ENCODE measurements at places on chromosomes 1 and 21.

GRCh38 chr1:100219883-100220282 is 29.8 kb downstream of the DBT start:
- DNase-seq: no peak

DNA sequence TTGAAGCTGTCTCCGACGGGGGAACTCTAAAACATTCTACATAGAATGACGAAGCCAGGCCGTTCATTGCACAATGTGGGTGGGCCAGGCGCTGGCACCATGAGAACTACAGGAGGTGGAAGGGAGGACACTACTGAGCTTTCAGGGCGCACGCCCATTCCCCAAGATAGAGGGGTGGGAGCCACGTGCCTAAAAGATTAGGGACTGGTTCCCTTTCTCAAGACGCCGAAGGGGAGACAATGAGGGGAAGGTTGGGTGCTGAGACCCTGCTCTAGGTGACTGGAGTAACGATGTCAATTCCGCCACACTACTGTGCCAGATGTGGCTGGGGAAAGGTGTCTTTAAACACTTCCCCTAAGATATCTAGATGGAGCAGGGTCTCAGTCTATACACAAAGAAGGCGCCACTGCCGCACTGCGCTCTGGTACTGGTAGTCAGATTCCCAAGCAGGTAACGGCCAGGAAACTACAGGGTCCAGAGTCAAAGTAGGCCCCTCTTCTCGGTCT is 782 bp downstream of the CSDE1 start:
- peak; percentile 11 for DNase-seq

DNA sequence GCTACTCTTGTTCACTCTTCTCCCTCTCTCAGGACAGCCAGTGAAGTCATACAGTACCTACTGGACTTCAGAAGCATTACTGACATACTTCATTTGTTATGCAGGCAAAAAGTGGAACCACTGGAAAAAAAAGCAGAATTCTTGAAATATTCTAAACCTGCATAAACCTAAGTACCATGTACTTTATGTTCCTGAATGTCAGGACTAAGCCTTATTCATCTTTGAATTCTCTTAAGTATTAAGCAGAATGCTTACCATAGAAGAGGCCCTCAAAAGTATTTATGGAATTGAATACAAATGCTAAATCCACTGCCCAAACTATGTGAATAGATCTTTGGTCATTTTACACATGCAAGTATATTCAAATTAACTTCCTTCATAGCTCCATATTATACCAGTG is 7.8 kb downstream of the PSMB2 start:
- DNase-seq: no peak

DNA sequence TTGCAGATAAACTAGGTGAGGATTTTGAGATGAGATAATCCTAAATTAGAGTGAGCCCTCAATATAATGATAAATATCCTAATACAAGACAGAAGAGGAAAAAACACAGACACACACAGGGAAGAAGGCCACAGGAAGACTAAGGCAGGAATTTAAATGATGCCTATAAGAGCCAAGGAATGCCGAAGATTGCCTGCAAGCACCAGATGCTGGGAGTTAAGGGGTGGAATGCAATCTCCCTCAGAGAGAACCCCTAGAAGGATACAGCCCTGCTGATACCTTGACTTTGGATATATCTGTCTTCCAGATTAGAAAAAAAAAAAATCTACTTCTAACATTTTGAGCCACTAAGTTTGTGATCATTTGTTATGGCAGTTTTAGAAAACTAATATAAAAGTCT is 299.7 kb upstream of the PRMT6 start:
- no peak for DNase-seq

DNA sequence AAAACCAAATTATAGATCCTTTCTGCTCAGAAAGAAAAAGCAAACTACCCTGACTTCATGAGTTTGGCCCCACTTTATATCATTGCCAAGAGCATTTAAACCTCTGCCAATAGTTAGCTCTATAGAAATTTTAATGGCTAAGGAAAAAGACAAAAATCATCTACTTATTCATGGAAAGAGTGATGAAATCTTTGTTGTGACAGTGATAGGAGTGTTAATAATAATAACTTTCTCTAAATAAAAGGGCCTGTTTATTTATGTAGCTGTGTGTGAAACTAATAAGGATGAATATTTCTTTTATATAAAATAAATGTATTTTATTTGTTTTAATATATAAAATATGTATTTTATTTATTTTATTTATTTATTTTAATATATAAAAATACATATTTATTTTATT is 6.4 kb downstream of the CHODL start:
- no peak for DNase-seq

DNA sequence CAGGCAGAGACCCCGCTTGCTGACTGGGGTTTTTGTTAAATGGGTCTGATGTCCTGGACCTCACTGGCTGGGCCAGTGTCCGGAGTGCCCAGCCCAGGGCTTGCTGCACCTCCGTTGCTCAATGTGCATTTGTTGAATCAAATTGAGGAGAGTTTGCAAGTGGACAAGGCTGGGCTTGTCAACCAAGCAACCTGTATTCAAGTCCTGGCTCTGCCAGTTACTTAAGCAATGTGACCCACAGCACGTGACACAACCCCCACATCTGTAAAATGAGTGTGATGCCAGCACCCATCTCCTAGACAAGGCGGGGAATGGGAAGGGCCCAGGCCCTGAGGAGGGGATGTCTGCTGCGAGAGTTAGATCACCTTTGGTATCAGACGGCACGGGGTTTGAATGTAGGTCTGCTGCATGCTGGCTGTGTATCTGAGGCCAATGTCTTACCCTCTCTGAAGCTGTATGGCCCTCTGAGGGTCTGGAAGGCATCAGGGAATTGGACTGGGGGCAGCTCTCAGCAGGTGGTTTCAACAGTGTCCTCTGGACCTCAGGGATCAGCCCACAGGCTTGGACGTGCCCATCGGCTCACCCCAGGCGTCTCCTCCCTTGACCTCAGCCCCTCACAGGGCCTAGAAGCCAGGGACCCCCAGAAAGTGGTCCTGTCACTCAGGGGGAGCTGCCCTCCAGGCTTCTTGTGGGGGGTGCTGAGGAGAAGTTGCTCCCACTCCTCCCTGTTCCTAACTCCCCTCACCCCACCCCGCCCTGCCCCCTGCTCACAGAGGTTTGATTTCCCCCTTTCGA is 51.0 kb upstream of the RUNX3 start:
- no peak for DNase-seq

GRCh38 chr1:244112041-244112440 is 61.0 kb downstream of the ZBTB18 start:
- DNase-seq: no peak

- DNase-seq: no peak
Observed at GRCh38 chr1:87902830-87903229, 574.1 kb downstream of the LMO4 start.

- peak; percentile 7 for DNase-seq
Observed at GRCh38 chr1:92736395-92736794, 48.5 kb downstream of the EVI5 start.

DNA sequence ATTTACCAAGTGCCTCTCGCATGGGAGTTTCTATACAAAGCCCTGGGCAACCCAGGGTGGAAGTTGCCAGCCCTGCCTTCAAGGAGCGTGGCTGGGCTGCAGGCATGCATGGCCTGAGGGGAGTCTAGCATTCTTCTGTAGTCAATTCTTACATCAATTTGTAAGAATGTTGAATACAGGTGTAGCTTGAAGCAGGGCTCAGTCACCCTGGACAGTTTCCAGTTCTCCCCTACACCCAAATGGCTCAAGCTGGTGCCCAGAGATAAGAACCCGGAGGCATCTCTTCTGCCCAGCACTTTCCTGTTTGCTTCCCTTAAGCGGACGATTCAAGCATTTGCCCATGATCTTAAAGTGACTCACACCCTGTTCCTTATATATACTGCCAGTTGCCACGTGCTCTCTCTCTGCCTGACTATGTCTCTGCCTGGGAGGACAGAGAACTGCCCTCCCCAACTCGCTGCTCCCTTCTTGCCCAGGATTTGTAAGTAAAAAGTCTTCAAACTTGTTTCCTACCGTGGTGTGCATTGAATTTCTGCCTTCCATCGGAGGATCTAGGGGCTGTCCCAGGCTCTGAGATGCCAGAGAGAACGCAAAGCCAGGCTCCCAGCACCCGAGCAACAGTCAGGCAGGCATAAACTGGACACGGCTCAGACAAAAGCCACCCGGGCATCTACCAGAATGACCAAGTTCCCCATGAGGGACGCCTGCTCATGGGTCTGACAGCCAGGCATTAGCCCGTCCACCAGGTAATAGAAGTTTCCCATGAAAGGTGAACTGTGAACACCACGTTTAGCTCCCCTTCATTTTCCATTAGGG is 50.9 kb upstream of the AJAP1 start:
- DNase-seq: peak; percentile 19

- no peak for DNase-seq
Observed at GRCh38 chr1:192763243-192763642, 45.6 kb upstream of the RGS2 start.

- no peak for DNase-seq
Observed at GRCh38 chr1:25430967-25431881, 527 bp downstream of the MACO1 start.

DNA sequence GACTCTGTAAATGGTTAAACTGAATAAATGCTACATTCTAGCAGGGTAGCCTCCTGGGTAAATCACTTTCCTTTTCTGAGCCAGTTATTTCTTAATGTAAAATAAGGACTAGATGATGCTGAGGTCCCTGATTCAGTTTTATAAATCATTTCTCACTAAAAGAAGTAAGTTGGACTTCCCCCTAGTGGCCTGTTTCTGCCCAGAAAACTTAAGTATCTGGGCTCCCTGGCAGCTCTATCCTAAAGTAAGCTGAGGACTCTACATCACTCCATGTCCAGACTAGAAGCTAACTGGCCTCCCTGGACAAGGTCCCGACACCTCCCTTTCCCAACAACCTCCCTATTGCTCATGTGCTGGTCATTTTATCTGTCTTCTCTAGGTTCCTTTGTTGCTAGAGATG is 3.0 kb downstream of the GPN2 start:
- DNase-seq: peak; percentile 24

DNA sequence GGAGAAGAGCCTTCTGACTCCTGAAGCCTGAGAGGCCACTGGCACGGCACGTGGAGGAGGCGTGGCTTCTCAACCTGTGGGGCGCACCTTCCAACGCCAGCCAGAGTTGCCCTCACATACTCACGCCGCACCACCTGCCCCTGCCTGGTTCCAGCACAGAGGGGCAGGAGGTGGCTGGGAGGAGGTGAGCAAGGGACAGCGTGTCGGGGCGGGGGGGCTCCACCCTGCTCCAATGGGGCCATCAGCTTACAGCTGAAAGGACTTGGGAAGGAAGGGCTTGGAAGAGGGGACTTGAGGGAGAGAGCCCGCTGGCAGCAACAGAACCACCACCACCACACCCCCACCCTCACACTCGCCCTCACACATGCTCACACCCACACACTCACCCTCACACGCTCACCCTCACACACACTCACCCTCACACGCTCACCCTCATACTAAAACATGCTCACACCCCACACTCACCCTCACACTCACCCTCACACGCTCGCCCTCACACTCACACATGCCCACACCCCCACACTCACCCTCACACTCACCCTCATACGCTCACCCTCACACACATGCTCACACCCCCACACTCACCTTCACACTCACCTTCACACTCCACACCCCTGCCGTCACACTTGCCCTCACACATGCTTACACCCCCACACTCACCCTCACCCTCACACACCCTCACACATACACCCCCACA is 41.6 kb upstream of the EDN2 start:
- no peak for DNase-seq

GRCh38 chr1:17922833-17923232 is 167.7 kb downstream of the ACTL8 start:
- DNase-seq: peak; percentile 19

DNA sequence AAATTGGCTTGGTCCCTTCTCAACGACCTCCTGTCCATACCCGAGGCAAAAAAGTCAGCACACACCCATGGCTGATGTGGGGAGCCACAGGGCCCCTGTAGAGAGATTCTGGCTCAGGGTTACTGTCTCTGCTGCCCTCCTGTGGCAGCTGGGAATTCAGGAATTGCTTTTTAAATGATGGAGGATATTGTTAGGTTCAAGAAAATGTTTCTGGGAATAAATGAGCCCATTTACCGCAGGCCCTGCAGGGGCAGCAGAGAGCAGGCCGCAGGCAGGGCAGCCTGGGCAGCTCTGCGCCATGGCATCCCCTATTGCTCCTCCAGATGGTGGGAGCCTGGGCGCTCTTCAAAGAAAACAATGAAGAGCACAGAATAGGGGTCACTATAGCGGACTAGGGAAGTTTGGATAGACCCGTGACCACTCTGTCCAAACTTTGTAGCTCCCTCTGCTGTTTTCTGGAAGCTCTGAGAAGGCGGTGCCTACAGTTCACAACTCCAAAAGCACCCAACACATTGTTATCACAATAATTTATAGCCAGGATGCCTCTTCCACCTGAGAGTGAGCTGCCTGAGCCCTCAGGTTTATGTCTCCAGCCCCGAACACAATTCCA is 201.1 kb downstream of the BACH1 start:
- peak; percentile 41 for DNase-seq

- no peak for DNase-seq
Observed at GRCh38 chr1:115640384-115640783, 1.4 kb upstream of the VANGL1 start.

- DNase-seq: peak; percentile 20
Observed at GRCh38 chr1:41773144-41773591, 145.6 kb downstream of the HIVEP3 start.

GRCh38 chr1:228358764-228359612 is 47.6 kb downstream of the TRIM11 start:
- DNase-seq: no peak

GRCh38 chr1:151211972-151212705 is 13.8 kb downstream of the PIP5K1A start:
- peak; percentile 56 for DNase-seq

Data from A172 (cell line).